ENCODE measurements at places on chromosomes 3 and 15. TPM values are rescaled to one million over a fixed set of nuclear protein-coding genes. Genes with fewer than 3 reads are reported as not detected.

The LRRC31 gene
- not detected for total RNA-seq

The RFC4 gene
- 43.6 TPM for total RNA-seq

The ADGRG7 gene
- total RNA-seq, result not detected

The AZI2 gene
- 54.1 TPM for total RNA-seq

The ATOSA gene
- 9.4 TPM for total RNA-seq

The LHFPL4 gene
- not detected for total RNA-seq

Measured in A375 (cell line).